ENCODE measurements at places on chromosomes 3 and 15.

GRCh38 chr15:37893309-37893708 lies 41.1 kb upstream of the TMCO5A start:
- no peak for DNase-seq

DNA sequence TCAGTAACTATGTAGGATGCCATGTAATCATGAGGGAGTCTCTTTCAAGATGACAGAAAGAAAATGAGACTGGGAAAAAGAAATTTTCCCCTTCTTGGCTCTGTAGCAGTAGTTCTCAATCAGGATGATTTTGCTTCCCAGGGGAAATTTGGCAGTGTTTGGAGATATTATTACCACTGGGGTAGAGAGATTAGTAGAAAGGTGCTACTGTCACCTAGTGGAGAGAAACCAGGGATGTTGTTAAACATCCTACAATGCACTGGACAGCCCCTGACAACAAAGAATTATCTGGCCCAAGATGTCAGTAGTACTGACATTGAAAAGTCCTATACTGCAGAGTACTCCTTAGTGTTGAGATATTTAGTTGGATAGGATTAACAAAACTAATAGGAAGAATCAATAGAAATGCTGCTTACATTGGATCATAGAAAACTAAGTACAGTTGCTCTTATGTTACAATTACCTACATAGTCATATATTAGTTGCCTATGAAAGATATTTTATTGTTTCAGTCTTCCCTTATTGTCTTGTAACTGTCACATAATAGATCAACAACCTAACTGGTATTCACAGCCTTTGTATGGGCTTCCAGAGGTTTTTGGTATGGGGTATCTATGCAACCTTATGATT lies 433.3 kb downstream of the RAP2B start:
- no peak for DNase-seq

DNA sequence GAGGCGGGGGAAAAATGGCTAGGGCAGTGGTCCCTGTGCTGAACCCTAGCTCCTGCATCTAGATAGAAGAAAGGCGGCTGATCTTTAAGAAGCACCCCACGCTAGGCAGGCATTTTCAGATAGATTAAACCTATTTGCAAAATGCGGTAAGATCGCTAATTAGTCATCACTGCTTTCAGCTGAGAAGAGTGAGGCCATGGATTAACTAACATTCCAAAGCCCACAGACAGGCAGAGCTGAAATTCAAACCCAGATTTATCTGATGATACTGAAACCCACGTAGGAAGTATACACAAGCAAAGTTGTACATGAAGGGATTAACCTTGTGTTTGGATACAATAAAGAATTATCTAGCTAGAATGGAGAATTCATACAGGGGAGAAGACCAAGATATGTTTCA lies 4.8 kb downstream of the ADPGK start:
- no peak for DNase-seq

- no peak for DNase-seq
Observed at GRCh38 chr3:72231439-72232196, 446.7 kb upstream of the PROK2 start.

GRCh38 chr3:171825222-171825828 lies 15.0 kb upstream of the PLD1 start:
- no peak for DNase-seq

GRCh38 chr3:13688034-13688433 lies 139.1 kb downstream of the FBLN2 start:
- DNase-seq, result no peak

DNA sequence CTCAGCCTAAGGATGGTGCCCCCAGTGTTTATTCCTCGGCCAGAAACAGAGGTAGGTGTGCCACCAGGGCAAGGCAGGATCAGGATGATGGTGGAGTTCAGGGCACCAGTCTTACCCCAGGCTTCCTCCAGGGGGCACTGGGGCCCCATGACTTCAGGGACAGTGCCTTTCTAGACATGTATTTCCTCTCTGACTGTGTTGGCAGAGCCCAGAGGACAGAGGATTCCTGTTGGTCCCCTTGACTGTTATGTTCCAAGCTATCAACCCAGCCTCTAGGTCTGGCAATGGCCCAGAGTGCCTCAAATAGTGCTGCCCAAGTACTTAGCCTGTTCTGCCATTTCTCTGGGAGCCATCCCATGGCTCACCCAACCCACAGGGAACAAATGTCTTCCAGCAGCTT lies 2.8 kb downstream of the HEMK1 start:
- DNase-seq, result peak; percentile 67

DNA sequence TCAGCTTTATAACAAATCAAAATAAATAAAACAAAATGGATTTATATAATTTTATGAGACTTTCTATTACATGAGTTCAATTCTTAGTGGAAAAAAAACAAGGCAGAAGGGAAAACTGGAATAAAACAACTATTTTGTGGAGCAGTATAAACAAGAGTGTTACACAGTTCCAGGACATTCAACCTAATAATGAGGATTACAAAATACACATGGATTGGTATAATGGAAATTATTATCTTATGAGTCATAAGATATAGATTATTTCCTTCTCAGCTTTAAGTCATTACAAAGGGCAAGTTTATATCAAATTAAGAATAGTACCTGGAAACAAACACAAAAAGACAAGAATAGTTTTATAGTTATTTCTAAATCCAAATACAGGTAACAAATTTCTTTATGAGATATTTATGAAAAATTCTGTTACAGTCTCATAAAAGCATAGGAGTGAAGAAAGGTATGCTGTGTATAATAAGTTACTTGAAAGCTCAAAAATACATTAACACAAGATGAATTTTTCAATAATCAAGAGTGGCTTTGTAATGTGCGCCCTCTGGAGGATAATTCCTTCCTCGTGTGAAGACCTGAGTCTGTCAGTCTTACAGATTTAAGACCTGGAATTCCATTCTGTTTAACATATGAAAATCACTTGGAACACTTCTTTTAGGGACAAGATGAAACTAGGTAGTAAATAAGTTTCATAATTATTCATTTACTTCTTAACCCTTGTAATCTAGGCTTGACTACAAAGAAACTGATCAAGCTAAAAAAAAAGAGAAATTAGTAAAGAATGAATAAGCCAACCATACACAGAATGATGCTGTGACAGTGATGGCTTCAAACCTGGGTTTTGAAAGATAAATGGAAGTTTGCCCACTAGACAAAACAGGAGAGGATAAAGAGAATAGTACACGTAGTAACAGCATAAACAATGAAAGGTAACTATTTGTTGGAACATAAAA lies 9.5 kb downstream of the COPS2 start:
- DNase-seq, result no peak

DNA sequence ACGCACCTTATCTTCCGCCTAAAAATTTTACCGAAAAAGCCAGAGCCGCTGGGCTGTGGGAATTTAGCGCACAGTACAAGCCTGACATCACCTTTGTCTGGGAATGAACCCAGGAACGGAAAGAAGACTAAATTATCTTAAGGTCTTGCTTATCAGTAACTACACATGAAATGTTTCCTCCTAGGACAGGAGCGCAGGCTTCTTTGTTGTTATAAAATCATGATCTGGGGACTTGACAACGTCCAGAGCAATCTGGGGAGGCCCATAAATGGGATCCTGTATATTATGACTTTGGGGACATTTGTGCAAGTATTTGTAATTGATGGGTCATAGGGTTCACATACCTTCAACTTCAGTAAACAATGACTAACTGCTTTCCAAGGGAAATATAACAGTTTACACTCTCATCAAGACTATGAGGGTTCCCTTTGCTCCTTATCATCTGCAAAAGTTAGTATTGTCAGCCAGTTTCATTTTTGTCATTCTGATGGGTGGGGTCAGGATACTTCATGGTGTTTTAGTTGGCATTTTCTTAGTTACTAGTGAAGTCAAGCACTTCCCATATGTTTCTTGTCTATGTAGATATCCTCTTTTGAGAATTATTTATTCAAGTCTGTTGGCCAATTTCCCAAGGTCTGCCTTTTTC lies 213.9 kb upstream of the PFN2 start:
- no peak for DNase-seq

- no peak for DNase-seq
Observed at GRCh38 chr3:152056987-152057386, 183.5 kb downstream of the SUCNR1 start.

- DNase-seq, result no peak
Observed at GRCh38 chr3:54670201-54671000, 257.5 kb downstream of the LRTM1 start.

- DNase-seq, result no peak
Observed at GRCh38 chr3:124843506-124844177, 43.5 kb downstream of the ITGB5 start.

DNA sequence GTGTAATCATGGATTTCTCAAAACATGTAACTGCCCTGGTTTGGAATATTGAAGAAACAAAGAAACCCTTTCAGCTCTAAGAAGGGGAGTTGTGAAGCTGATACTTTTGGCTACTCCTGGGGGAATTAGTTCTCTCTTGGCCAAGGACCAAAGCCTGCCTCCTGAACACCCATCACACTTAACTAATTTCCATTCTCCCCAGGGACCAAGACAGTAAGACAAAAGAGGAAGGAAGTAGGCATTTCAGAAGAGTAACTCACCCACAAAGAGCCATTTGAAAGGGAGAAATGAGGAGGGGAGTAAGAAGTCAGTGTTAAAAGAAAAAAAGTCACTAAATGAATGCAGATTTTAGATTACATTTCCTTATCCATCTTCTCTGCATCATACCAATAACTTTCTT lies 328.0 kb upstream of the SOX2 start:
- no peak for DNase-seq

DNA sequence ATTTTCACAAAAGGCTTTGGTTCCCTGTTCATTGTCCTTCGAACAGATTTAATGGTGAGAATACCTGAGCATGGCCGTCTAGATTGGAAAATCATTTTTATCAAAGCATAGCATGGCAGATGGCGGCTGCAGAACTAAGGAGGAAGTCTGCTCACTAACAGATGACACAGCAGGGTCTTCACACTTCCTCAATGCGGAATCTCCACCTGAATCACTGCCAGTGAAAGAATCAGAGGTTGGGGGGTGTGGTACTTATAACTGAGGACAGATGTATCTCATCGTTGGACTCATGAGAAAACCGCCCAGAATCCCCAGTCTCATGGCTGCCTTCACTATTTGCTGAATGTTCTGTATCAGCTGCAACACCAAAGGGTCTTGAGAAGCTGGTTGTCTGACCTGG lies 31.6 kb upstream of the PYGO1 start:
- no peak for DNase-seq

DNA sequence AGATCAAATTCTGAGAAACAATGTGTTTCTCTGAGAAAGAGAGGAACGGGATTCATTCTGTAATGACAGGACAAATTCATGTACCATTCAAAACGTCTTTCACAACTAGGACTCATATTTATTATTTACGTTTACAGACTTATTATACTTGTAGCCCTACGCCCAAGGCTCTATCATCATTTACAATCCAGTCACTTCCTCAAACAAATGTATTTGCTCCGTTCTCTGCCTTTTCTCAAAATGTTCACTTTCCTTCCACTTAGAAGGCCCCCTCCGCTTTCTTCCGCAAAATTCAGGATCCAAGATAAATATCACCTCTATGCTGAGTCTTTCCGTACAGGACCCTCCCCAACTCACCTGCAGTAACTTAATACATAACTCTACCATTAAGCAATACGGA lies 745 bp downstream of the RSL24D1 start:
- DNase-seq, result no peak

DNA sequence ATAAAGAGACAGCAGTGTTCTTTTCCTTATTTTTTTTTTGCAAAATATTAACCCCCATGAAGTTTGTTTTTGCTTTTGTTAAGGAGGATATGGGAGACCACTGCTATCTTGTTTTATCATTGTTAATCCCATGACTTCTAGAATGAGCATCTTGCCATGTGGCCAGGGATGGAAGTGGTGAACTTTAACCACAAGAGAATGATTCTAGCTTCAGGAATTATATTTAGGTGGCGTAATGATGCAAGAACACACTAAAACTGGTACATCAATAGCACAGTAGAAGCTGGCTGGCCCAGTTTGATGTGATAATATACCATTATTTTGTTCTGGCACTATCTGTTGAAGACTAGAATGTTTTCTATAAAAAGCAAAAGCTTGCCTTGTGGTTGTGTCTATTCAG lies 720.9 kb downstream of the GRM7 start:
- DNase-seq, result no peak

GRCh38 chr3:125087768-125088391 lies 32.1 kb upstream of the HEG1 start:
- no peak for DNase-seq

DNA sequence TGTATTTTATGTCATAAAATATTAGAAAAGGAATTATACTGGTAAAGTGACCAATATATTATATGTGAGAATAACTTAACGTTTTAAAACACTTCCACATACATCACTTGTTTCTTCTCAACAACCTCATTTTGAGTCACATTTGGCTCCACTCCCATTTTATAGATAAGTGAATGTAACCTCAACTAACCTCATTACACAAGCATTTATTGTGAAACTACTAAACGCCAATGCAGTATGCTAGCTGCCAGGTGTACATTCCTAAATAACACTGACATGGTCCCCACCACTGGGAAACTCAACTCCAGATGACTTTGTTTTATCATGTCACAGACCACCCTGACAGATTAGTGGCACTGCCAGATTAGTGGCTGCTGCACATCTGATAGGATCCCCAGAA lies 249.7 kb upstream of the CNTN4 start:
- DNase-seq, result no peak

DNA sequence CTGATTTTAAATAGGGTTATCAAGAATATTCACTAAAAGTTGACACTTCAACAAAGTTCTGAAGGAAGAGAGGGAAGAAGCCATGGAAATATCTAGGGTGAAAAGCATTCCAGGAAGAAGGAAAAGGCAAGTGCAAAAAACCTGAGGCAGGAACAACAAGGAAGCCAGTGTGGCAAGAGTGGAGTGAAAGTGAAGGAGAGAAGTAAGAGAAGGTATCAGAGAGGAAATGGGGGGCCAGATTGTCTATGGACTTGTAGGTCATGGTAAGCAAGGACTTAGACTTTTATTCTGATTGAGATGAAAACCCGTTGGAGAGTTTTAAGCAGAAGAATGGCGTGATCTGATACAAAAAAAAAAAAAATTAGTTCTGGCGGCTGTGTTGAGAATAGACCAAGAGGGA lies 18.5 kb upstream of the ZNF609 start:
- no peak for DNase-seq

DNA sequence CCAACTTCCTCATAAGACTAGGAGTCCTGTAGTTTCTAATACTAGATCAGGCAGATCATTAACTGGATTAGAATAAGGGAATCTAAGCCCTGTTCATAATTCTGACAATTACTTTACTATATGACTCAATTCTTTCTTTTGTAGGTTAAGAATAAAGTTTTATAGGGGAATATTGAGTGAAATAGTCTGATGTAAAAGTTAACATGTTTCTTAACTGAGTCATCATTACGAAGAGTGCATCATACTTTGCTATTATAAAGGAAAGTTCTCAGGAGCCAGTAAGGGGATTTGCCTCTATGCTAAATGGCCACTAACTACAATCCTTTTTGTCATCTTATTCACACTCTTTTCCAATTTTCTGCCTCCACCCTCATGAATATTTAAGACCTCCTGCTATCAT lies 63.1 kb downstream of the POLQ start:
- DNase-seq, result no peak
